ENCODE measurements at places on chromosomes 5 and 9.

- H3K36me3 ChIP-seq, result no peaks in the 10 kb centered on the region
- no peaks in the 10 kb centered on the region for H3K27me3 ChIP-seq
- no peak overlapping the region for H3K4me3 ChIP-seq
- H3K4me1 ChIP-seq, result no peaks in the 10 kb centered on the region
Measured at GRCh38 chr5:167802755-167803431, 488.6 kb upstream of the WWC1 start.

- no peaks in the 10 kb centered on the region for H3K27me3 ChIP-seq
- DNase-seq, result no peak
- no peaks in the 10 kb centered on the region for H3K36me3 ChIP-seq
- H3K27ac ChIP-seq, result peak overlapping the region; percentile 16
- peaks cover 53% of the 10 kb centered on the region for H3K4me1 ChIP-seq
Measured at GRCh38 chr9:34985311-34985899, 4.1 kb upstream of the DNAJB5 start.

GRCh38 chr9:6545017-6545691, 100.4 kb downstream of the GLDC start:
- H3K27me3 ChIP-seq, result no peaks in the 10 kb centered on the region
- DNase-seq, result no peak
- H3K4me3 ChIP-seq, result no peak overlapping the region
- H3K27ac ChIP-seq, result no peak overlapping the region
- no peaks in the 10 kb centered on the region for H3K4me1 ChIP-seq

GRCh38 chr9:87862536-87863268, 20.0 kb upstream of the SPATA31E1 start:
- H3K27ac ChIP-seq, result no peak overlapping the region
- H3K4me3 ChIP-seq, result no peak overlapping the region
- no peaks in the 10 kb centered on the region for H3K27me3 ChIP-seq
- no peaks in the 10 kb centered on the region for H3K4me1 ChIP-seq
- no peaks in the 10 kb centered on the region for H3K36me3 ChIP-seq
- no peak for DNase-seq

DNA sequence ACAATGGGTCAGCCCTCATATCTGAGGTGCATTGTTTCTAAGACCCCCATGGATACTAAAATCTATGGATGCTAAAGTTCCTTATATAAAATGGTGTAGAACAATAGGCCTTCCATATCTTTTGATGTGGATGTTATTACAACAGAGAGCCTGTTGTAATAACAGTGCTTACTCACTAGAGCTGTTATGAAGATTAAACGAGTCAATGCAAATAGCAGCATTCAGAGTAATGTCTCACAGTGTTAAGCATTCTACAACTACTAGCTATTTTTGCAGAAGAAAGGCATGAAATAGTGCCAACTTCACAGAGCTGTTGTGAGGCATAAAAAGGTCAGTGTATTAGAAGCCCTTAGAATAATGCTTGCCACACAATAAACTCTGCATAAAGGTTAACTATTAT, 13.0 kb downstream of the CHSY3 start:
- H3K4me1 ChIP-seq, result no peaks in the 10 kb centered on the region
- H3K27ac ChIP-seq, result no peak overlapping the region
- H3K4me3 ChIP-seq, result no peak overlapping the region
- no peaks in the 10 kb centered on the region for H3K36me3 ChIP-seq
- no peak for DNase-seq
- H3K27me3 ChIP-seq, result peaks cover 2% of the 10 kb centered on the region

GRCh38 chr9:68872026-68872501, 141.8 kb downstream of the PRKACG start:
- H3K36me3 ChIP-seq, result peaks cover 5% of the 10 kb centered on the region
- H3K27ac ChIP-seq, result no peak overlapping the region
- H3K27me3 ChIP-seq, result no peaks in the 10 kb centered on the region

- H3K27me3 ChIP-seq, result no peaks in the 10 kb centered on the region
- no peaks in the 10 kb centered on the region for H3K36me3 ChIP-seq
- no peak overlapping the region for H3K4me3 ChIP-seq
- H3K27ac ChIP-seq, result no peak overlapping the region
Measured at GRCh38 chr5:114660791-114661190, 298.9 kb downstream of the KCNN2 start.

GRCh38 chr9:131810351-131811170, 70.7 kb upstream of the RAPGEF1 start:
- H3K36me3 ChIP-seq, result no peaks in the 10 kb centered on the region
- H3K4me3 ChIP-seq, result no peak overlapping the region
- H3K27me3 ChIP-seq, result peaks cover 32% of the 10 kb centered on the region

GRCh38 chr5:109533751-109534272, 124.0 kb upstream of the PJA2 start:
- H3K27me3 ChIP-seq, result peaks cover 3% of the 10 kb centered on the region
- no peak overlapping the region for H3K4me3 ChIP-seq
- H3K36me3 ChIP-seq, result no peaks in the 10 kb centered on the region
- H3K27ac ChIP-seq, result no peak overlapping the region
- DNase-seq, result no peak
- H3K4me1 ChIP-seq, result no peaks in the 10 kb centered on the region

GRCh38 chr5:174383210-174384167, 338.0 kb downstream of the NSG2 start:
- no peak overlapping the region for H3K27ac ChIP-seq
- no peak overlapping the region for H3K4me3 ChIP-seq
- no peak for DNase-seq
- H3K27me3 ChIP-seq, result peaks cover 5% of the 10 kb centered on the region

GRCh38 chr5:137361280-137361679, 137.8 kb downstream of the SPOCK1 start:
- no peaks in the 10 kb centered on the region for H3K36me3 ChIP-seq
- peaks cover 1% of the 10 kb centered on the region for H3K27me3 ChIP-seq
- H3K4me3 ChIP-seq, result no peak overlapping the region
- H3K27ac ChIP-seq, result no peak overlapping the region

DNA sequence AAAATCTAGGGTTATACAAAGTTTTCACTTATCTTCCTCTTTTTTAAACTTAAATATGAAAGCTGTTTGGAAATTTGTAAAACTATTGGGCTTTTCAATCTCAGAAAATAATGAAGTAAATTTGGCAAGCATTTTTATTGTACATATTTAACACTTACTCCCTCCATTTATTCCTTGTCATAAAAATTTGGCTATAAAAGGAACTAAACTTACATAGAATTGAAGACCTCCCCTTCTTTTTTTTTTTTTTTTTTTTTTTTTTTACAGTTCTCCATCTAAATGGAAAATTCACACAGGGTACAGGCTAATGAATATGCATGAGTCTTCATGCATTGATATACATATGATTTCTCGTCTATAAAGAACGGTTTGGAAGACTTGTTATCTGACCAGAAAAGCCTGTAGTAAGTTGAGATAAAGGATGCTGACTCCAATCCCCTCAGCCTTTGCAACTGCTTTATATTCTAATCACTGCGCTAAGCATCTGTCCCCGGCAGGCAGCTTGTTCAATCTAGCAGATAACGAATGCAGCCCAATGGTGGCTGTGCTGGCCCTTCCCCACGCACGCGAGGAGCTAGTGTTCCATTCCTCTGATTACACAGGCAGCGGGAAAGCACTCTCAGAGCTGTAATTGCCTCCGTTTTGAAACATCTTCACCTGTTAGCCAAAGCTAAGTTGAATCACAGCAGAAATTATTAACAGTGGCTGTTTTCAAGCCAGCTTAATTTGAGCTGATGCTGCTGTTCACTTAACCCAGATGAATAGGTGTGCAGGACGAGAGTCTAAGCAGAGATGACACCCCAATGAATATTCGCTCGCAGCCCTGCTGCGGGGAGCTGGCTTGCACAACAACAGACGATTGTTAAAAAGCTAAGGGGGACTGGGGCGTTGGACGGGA, 453.8 kb upstream of the ZNF608 start:
- no peak for DNase-seq
- no peaks in the 10 kb centered on the region for H3K36me3 ChIP-seq
- no peaks in the 10 kb centered on the region for H3K27me3 ChIP-seq
- H3K4me3 ChIP-seq, result peak overlapping the region; percentile 81
- peaks cover 6% of the 10 kb centered on the region for H3K4me1 ChIP-seq

DNA sequence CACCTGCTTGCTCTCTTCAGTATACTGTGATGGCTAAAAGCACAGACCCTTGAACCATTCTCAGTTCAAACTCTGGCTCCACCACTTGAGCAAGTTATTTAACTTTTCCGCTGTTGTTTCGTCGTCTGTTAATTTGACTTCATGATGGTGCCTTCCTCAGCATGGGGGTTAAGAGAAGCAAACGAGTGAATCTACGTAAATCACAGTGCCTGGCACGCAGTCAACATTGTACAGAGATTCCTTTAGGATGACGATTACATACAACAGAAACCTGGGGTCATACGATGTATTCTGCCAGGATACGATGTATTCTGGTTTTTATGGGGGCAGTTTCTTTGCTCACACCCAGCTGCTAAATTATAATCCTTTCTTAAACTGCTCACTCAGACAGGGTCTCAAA, 515.6 kb downstream of the CCDC171 start:
- DNase-seq, result no peak
- no peak overlapping the region for H3K27ac ChIP-seq
- H3K36me3 ChIP-seq, result no peaks in the 10 kb centered on the region
- no peaks in the 10 kb centered on the region for H3K27me3 ChIP-seq

DNA sequence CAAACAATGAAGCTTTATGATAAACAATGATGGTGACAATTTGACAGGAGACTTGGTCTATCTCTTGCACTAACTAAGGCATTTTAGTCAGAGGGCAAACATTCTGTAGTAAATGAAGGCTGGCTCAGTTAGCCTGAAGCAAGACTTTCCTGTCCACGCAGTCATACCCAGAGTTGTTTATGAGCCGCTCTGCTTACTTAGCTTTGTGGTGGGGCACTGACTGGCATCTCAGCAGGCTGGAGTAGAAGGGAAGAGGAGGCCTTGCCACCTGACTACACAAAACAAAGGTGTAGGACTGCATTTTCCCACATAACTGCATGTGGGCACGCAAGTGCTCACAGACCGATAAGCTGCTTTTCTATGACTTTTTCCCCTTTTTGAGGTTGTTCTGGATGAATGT, 133.7 kb upstream of the EPB41L4A start:
- H3K27ac ChIP-seq, result no peak overlapping the region
- H3K4me3 ChIP-seq, result no peak overlapping the region

- no peak for DNase-seq
- no peak overlapping the region for H3K4me3 ChIP-seq
- H3K27ac ChIP-seq, result peak overlapping the region; percentile 60
- H3K4me1 ChIP-seq, result peaks cover 7% of the 10 kb centered on the region
- H3K27me3 ChIP-seq, result peaks cover 6% of the 10 kb centered on the region
Measured at GRCh38 chr5:80109646-80110478, 74.7 kb downstream of the THBS4 start.

DNA sequence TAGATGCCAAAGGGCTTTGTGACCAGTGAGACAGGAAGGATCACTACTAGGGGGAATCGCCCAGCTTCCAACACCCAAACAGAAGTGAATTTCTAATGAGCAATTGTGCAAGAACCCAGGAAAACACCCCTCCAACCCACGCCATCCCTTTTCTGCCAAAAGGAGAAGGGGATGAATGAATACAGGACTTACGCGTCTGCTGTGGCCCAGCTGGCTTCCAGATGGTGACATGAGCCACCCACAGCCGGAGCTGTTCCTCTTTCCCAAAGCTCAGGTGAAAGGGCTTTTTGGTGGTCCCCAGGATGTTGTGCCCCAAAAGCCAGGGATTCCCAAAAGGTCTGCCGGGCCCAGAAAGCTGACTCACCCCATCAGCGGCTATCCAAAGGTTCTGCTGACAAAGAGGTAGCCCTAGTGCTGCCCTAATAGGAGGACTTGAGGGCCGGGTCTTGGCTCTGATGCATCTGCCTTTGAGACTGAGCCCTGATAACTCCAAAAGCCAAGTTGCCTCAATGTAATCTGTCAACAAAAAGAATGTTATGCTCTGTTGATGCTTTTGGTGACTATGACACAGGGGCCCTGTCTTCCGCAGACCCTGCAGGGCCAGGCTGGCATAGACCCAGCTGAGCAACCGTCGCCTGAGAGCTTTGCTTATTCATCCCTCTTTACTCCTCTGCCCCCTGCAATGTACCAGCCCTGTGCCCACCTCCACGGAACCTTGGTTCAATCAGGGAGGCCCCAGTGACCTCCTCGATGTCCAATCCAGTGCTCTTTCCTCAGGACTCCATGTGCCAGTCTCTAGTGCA, 14.5 kb downstream of the GSN start:
- DNase-seq, result no peak
- H3K4me3 ChIP-seq, result no peak overlapping the region
- no peak overlapping the region for H3K27ac ChIP-seq
- peaks cover 25% of the 10 kb centered on the region for H3K36me3 ChIP-seq
- no peaks in the 10 kb centered on the region for H3K27me3 ChIP-seq

- H3K4me3 ChIP-seq, result no peak overlapping the region
- H3K4me1 ChIP-seq, result no peaks in the 10 kb centered on the region
- H3K27me3 ChIP-seq, result no peaks in the 10 kb centered on the region
- DNase-seq, result no peak
- no peak overlapping the region for H3K27ac ChIP-seq
- no peaks in the 10 kb centered on the region for H3K36me3 ChIP-seq
Measured at GRCh38 chr5:8685704-8686103, 816.8 kb downstream of the MTRR start.

DNA sequence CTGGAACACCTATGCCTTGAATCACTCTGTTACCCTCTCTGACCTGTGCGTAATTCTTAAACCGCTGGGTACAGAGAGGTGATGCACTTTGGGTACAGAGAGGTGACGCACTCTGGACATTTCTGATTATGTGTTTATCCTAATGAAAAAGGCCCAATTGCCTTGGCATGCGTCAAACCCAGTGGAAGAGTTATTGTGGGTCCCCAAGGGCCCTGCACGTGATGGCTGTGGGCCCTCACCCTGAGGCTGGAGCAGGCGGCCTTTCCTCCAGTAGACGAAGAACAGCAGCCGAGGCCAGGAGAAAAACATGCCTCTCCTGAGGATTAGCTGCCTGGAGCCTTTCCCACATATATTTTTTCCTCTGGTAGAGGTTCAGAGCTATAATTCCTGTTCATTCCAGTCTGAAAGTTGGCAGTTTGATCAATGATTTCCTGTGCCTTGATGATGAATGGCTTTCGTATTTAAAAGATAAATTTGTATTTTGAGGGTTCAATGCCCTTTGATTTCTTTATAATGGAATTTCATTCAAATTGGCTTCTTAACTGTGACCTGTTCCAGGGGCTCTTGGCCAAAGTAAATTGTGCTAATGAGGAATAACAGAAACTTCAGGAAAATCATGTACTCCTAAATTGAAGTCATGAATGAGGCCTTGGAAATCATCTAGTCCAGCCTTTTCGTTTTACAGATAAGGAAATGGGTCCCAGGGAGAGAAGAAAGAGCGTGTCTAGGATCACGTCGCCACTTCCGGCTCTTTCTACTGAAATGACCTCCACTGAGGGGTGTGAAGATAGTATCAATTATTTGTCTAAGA, 22.8 kb downstream of the ACER2 start:
- DNase-seq, result no peak
- peaks cover 10% of the 10 kb centered on the region for H3K36me3 ChIP-seq
- no peak overlapping the region for H3K4me3 ChIP-seq
- H3K27ac ChIP-seq, result no peak overlapping the region

- peaks cover 2% of the 10 kb centered on the region for H3K4me1 ChIP-seq
- peaks cover 8% of the 10 kb centered on the region for H3K27me3 ChIP-seq
- no peak overlapping the region for H3K27ac ChIP-seq
- DNase-seq, result no peak
Measured at GRCh38 chr9:110583237-110583636, 3.7 kb upstream of the SVEP1 start.

GRCh38 chr5:83000428-83000827, 76.8 kb downstream of the TMEM167A start:
- no peaks in the 10 kb centered on the region for H3K4me1 ChIP-seq
- no peak overlapping the region for H3K27ac ChIP-seq
- H3K27me3 ChIP-seq, result peaks cover 3% of the 10 kb centered on the region

GRCh38 chr5:91366551-91366950, 16.6 kb downstream of the ARRDC3 start:
- H3K4me1 ChIP-seq, result peaks cover 6% of the 10 kb centered on the region
- H3K4me3 ChIP-seq, result no peak overlapping the region
- no peak for DNase-seq

GRCh38 chr5:152144030-152144429, 219.4 kb upstream of the GLRA1 start:
- H3K36me3 ChIP-seq, result no peaks in the 10 kb centered on the region
- no peak overlapping the region for H3K4me3 ChIP-seq
- peaks cover 11% of the 10 kb centered on the region for H3K4me1 ChIP-seq
- H3K27ac ChIP-seq, result no peak overlapping the region

Data from memory B cell (primary cell).